Endothelial cell (in vitro differentiated cells): ENCODE measurements at places on chromosomes 13 and 19.
A peak's percentile ranks its signal among the peaks of the same experiment; 100 is the strongest.

- DNase-seq, result no peak
These were observed 4.0 kb downstream of the NOP53 start for GRCh38 chr19:47749326-47749725.

DNA sequence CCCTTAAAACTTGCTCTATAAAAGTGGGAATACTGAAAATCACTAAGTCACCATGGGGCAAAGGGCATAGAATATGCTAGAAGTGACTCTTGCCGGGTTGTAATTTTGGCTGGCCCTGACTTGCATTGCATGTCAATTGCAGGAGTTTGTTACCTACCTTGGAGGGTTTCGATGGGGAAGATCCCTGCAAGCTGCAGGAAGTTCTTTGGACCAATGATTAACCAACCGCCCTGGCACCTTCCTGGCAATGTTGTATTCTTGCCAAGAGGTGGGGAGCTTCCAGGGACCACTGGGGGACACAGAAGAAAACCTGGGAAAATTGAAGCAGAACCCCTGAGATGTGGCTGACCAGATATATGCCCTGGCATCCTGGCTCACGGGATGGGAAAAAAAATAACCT, 235.8 kb downstream of the B3GLCT start:
- no peak for DNase-seq

DNA sequence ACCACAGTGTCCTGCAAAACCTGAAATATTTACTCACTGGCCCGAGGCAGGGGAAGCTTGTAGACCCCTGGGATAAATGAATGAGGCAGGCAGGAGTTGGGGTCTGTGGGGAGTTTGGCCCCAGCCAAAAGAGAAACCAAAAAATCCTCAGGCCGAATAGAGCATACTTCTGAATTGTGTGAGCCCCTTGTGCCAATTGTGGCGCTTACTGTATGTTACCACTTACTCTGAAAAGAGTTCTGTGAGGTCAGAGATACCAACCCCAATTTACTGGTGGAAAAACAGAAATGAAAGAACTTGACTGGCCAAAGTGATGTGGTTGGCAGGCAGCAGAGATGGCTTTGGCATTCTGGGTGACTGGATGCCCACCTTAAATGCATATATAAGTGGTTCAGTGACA, 6.9 kb downstream of the CARM1 start:
- DNase-seq, result no peak

DNA sequence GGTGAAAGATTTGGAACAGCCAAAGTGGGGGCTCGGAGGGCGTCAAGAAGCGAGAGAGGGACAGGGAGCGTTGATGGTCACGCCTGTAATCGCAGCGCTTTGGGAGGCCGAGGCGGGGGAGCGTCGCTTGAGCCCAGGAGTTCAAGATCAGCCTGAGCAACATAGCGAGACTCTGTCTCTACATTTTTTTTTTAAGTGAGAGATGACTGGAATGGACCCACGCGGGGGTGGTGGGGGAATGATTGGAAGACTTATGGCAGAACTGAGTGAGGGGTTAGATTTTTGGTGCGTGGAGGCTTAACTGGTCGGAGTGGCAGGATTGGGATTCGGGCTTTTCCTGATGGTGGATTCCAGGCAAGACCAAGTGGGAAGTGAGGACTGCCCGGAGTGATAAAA, 725 bp downstream of the PSMD8 start:
- DNase-seq, result no peak

GRCh38 chr19:45901912-45902650, at the start of gene MYPOP:
MYPOP (minus strand) TSS chr19:45902613; CDS start chr19:45901773, 840 bp downstream.
- DNase-seq, result no peak

DNA sequence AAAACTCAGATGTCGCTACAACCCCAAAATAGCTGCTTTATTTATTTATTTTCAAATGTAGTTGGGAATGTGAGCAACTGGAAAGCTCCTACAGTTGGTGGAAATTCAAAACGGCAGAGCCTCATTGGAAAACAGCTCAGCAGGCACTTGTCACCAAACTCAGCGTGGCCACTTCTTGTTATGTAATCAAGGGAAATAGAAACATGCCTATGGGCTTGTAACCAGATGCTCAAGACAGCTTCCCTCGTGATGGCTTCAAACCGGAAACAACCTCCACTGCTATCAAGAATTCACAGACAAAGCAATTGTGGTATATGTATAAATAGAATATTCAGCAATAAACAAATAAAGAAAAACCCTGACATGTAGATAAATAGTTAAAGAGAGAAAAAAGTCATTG, 627.8 kb upstream of the SLC10A2 start:
- DNase-seq, result no peak

- peak; percentile 91 for DNase-seq
These were observed 1.5 kb upstream of the WDR18 start for GRCh38 chr19:982567-983170.

- DNase-seq, result no peak
These were observed 22.7 kb upstream of the LRCH1 start for GRCh38 chr13:46530084-46530935.

DNA sequence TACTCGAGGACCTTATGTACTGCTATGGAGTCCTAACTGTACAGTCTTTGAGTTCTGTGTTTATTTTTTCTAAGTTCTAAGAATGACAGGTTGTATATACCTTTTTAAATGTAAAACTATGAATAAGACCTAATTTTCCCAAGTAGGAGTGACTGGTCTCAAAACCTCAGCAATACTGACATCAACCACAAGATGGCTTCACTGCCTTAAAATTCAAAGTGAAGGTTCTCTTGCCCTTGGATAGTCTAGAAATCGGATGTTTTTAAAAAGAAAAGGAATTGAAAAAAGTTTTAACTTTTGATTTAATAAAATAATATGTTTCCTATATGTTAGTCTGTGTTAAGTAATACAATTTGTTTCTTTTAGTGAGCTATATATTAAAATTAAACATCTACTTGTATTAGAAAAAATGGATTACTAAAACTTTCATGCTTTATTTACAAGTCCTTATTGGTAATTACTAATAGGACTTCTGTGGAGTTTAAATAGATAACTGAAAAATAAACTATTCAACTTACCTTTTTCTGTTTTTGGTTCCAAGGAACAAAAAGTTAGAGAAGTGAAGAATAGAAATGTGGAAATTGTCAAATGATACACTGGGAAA, 52.0 kb downstream of the TDRD3 start:
- DNase-seq, result peak; percentile 43

GRCh38 chr13:107441279-107441678, 774.1 kb downstream of the LIG4 start:
- no peak for DNase-seq

GRCh38 chr19:13681509-13681908, 82.8 kb upstream of the MRI1 start:
- no peak for DNase-seq

DNA sequence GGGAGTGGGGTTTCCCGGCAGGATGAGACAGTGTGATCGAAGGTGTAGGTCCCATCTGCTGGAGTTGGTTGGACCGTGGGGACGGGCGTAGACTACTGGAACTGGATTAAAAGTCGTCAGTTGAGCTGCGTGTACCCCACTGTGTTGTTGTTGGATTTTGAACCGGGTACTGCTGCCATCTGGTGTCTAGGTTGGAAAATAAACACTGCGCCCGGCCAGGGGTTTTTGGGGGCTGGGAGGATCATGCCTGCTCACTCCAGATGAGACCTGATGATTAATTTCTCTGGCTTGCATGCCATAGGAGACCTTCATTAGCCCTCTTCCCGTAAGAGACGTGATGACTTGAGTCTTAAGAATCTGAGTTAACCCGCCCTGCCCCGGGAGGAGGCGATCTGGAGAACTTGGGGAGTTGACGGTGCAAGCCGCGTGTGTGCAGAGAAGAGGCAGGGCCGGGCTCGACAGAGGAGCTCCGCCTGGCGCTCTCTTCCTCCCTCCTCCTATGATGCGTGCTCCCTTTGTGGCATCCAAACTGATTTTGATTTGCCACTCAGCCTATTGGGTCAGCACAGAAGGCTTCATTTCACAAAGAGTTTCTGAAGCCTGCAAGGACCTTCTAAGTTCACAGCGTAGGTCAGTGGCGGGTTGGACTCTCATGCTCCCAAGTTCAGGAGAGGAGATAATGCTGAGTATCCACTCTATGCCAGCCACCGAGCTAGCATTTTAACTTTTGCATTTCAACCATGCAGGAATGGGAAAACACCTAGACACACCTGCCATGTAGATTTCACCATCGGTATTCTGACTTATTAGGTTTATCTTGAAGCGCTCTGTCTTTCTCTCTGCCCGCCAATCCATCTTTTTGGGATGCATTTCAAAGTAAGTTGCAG, 2.7 kb downstream of the UHRF1 start:
- DNase-seq, result peak; percentile 55
